ENCODE measurements at places on chromosomes 6 and 20. TPM values are rescaled to one million over a fixed set of nuclear protein-coding genes. Genes with fewer than 3 reads are reported as not detected.
A peak's percentile ranks its signal among the peaks of the same experiment; 100 is the strongest.

Gene GJA10
- polyA plus RNA-seq, result not detected

Gene TINAG
- polyA plus RNA-seq, result 29.8 TPM

Gene FILIP1
- polyA plus RNA-seq, result 2.2 TPM

Gene TRIM27
- polyA plus RNA-seq, result 70.0 TPM

Gene OGFRL1
- polyA plus RNA-seq, result 23.1 TPM

Gene DLK2
- 1.5 TPM for polyA plus RNA-seq

DNA sequence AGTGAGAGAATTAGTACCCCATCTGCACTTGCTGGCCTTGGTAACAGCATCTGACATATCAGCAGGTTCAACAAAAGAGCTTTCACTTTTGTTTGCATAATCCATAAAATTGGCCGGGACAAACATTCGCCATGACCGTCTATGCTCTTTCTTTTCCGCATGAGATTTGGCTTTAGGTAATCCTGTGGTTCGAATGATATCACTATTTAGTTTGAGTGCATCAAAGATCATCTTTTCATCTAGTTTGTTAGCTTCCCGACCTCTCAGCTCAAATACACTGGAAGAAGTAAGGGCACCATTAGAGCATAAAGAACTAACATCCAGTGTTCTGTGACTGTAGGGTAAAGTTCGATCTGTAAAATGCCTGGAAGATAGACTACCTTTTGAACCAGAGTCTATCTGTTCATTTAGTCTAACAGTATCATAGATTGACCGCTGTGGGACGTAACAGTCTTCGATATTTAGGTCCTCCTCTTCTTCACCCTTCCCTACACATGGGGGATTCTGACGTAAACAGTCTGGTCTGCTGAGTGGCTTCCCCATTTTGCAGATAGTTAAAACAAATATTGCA, 101.6 kb downstream of the DST start:
- DNase-seq, result peak; percentile 40

GRCh38 chr6:168469521-168469920, 28.5 kb downstream of the SMOC2 start:
- peak; percentile 22 for DNase-seq

DNA sequence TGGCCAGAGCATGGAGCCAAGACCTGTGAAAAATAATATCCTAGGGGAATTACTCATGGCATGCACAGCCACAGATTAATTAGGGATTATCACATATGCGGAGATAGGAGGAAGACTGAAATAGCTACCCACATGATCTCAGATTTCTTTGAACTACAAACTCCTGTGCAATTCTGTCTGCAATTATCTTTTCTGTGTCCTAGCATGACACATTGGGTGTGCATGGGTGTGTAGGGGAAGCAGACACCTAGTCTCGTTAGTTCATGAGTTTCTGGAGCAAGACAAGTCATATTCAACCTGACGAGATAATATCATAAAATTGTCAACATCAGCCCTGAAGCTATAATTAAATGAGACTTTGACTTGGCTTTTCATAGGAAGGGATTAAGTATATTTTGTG, 3.6 kb upstream of the SLC17A4 start:
- DNase-seq, result no peak

- DNase-seq, result no peak
Measured at GRCh38 chr6:169085466-169085865, 168.2 kb downstream of the THBS2 start.

- DNase-seq, result no peak
Measured at GRCh38 chr6:85714893-85715530, 72.3 kb upstream of the SYNCRIP start.

DNA sequence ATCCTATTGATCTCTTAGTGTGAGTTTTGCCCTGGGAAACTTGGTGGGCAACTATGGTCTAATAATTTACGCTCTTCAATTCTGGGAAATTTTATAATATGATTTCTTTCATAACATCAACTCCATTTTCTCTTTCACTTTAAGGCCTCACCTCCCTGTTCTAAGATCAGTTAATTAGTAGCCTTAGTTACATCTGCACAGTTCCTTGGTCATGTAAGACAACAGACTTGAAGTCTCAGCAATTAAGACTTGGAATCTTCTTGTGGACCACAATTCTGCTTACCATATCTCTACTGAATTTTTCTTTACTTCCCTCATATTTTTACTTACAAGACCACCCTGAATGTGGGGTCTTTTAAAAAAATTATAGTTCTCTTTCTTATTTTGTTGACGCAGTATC, 8.7 kb downstream of the ENPP3 start:
- DNase-seq, result no peak

- DNase-seq, result no peak
Measured at GRCh38 chr20:31991339-31991705, 18.9 kb upstream of the CCM2L start.

GRCh38 chr6:90478278-90478677, 108.6 kb downstream of the MAP3K7 start:
- DNase-seq, result no peak

DNA sequence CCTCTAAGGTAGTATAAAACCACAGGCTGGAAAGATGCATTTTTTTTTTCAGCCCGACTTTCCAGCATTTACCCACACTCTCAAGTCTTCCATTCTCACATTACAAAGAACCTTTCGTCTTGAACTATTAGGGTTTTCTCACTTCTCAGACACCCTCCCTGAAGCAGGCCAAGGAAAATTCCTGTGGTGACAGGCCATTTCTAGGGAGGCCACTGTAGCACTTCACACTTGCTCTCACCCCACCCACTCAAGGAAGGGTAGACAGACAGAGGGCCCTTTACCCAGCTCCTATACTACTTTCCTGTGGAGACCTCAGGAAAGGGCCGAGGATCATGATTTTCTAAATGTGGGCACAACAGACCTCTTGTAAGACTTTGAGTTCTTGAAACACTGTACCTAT, 27.7 kb downstream of the KCNS1 start:
- DNase-seq, result no peak

- DNase-seq, result no peak
Measured at GRCh38 chr6:170420791-170421776, 114.5 kb downstream of the FAM120B start.

All from renal pelvis (tissue), 12 donors.